ENCODE measurements at places on chromosomes 3 and 15.

DNA sequence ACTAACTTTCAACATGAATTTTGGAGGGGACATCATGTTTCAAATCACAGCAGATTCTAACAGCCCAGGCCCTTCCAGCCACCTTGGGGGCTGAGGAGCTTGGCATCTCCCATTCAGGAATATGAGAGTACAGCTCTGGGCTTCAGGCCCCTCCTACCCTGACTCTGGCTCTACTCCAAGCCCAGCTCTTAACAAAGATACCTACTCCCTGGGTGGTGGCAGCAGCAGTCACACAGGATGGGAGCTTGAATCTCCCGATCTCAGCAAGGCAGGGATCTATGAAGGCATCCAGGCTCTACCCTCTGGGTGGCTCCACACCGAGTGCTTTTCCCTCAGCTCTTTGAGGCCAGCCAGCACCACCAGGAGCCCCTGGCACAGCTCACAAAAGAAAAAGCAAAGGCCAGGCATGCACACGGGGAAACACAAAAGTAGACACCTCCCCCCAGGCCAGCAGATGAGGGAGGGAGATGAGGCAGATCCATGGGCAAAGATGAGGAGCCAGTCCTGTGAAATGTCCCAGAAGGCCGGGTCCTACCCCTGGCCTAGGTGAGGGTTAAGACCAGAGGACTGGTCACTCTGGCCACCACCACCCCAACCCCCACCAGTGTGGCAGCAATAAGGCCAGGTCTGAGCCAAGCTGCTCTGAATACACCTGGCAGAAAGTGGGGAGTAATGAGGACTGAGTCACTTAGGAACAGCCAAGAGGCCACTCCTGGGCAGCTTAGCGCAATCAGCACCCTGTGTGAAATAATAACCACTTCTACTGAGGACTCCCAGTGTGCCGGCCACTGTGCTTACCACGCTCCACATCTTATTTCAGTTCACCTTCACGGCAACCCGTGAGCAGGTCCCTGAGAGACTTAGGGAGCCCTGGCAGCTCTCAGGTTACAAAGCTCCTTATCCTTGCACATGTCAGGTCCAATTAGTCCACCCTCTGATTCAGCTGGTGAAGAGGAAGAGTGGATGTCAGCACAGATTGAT is 24.3 kb downstream of the PLA2G4F start:
- peak; percentile 35 for DNase-seq

- peak; percentile 97 for DNase-seq
Observed at GRCh38 chr15:62344806-62345539, 179.9 kb upstream of the C2CD4B start.

DNA sequence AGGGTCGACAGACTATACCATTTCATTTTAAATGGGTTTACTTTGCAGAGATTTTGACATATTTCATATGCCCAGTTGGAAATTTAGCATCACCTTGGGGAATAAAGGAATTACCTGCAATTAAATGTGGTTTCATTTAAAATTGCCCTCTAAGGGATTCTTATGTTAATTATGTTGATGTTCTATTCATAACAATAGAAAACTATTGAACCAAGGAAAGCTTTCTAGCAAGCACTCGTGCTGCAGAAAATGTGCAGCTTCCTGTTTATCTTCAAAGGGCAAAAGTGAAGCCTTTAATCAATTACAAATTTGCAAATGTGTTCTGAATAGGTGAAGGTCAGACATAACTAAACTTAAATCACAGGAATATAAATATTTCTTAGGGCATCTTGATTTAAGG is 352.1 kb downstream of the CHST2 start:
- DNase-seq = no peak

DNA sequence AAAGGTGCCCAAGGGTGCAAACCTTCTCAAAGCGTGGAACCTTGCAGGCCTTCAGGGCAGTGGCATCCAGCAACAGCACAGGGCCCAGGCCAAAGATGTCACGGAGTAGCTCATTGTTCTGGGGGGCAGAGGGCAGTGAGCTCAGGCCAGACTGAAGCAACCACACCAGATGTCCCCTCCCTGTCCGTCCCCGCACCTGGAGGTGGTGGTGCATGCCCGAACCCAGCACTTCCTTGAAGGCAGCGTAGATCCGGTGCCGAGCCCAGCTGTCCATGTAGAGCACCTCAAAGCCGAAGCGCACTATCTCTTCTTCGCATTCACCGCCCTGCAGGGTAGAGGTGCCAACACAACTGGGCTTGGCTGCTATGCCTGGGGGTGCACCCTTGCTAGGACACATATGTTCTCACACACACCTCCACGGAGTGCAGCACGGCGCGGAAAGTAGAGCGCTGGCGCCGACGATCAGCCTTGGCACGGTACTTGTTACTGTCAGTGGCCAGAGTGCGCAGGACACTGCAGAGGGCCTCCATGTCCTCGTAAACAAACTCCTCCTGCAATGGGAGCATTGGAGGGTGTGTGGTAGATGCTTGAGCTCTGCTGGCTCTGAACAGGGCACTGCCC is 3.7 kb downstream of the IFRD2 start:
- DNase-seq = no peak

- DNase-seq = no peak
Observed at GRCh38 chr15:43239732-43240491, 19.1 kb upstream of the EPB42 start.

- peak; percentile 69 for DNase-seq
Observed at GRCh38 chr3:128095222-128095703, 28.3 kb downstream of the RUVBL1 start.

DNA sequence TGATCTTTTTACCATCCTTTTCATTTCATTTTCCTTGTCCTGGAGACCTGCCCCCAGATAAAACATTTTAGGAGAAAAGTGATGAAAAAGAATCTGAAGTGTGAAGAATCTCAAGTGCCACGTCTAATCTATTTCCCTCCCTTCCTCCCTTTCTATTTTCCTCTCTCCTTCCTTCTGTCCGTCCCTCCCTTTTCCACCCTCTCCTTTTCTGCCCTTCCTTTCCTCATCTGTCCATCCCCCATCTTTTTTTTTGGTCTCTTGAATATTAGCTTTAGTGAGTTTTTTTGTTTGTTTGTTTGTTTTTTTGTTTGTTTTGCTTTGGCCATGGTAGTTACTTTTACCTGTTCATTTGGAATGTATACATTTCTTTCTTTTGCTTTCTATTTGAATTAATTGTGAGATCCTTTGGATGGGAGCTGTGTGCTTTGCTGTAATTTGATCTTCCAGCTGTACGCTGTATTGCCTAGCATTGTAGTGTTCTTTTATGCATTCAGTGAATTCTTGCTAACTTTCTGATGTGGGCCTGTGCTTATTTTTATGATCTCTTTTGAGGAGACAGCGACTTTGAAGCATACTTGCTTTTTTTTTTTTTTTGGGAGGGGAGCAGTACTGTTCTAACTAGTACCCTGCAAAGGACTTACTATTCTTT is 19.2 kb downstream of the CDIN1 start:
- no peak for DNase-seq

DNA sequence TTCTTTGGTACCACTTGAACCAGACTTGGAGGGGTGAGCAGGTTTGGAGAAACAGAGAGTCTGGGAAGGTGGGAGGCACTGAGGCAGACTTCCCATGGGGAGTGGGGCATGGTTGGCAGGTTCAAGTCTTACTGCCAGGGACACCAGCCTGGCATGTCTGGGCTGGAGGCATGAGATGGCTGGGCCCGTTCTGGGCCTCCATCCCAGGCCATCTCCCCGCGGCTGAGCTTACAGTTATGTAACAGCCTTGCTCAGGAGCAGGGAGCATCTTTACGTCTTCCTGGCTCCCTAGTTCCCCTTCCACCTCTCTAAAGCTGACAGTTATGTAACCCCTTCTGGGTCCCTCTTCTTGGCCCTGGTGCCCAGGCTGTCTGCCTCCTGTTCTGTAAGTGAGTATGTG is 12.4 kb downstream of the VIPR1 start:
- no peak for DNase-seq

GRCh38 chr3:111694471-111694870 is 99.3 kb upstream of the ZBED2 start:
- DNase-seq = no peak

DNA sequence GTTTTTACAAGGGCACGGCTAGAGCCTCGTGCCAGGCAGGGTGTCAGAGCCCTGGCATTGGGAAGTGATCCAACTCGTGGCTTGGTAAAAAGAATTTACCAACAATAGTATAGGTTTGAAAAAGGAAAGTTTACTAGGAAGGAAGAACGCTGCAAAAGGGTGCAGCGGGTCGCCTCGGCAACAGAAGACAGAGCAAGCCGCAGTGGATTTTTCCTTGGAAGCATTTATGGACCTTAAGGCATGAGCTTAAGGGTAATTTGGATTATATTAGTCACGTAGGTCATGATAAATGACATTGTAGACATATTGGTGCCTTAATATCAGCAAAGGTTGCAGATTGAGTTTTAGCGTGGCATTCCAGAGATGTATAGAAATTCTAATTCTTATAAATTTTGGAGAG is 163.4 kb upstream of the PPP2R3A start:
- DNase-seq = no peak
